Epithelial cell of prostate (primary cell): ENCODE measurements at places on chromosomes 13 and 19.

DNA sequence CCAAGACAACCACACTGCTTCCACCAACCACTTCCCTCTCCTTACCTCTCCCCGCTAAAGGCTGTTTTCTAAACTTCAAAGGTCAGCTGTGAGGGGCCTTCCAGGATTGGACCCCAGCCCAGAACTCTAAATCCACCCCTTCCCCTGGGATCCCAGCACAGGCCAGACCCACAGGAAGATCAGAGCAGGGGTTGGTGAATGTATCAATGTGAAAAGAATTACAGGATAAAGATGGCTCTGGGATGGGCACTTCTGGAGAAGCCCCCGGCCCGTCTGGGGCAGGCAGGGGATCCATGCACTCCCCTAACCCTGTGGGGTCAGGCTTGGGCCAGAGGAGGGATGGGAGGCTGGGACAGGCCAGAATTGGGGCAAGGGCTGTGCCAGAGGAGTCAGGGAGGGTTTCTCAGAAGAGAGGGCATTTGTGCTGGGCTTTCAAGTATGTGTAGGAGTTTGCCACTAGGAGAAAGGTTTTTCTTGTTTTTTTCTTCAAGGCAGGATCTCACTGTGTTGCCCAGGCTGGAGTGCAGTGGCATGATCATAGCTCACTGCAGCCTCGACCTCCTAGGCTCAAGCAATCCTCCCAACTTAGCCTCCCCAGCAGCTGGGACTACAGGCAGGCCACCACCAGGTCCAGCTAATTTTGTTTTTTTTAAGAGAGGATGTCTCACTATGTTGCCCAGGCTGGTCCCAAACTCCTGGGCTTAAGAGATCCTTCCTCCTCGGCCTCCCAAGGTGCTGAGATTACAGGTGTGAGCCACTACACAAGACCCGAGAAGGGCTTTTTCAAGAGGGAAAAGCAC is 1.0 kb upstream of the MEF2B start:
- no peak for DNase-seq

- no peak for DNase-seq
Measured at GRCh38 chr13:99657848-99658260, 156.6 kb downstream of the TM9SF2 start.

DNA sequence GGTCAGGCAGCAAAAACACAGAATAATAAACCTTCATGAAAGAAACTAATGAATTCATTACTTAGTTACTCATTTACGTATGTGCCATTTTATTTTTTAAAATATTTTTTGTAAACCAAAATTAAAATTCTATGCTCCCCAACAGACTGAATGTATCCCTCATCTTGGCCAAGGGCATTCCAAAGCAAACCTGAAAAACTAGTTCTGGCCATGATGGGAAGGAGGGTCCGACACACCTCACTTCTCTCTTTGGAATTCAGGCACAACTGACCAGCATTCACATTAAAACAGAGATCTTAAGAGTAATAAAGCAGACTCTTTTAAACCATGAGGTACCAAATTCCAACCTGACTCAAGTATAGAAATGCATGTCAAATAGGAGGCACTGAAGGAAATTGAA is 1576.9 kb upstream of the SPRY2 start:
- no peak for DNase-seq

GRCh38 chr13:113369881-113370280 is 6.0 kb upstream of the GRTP1 start:
- DNase-seq, result no peak

- no peak for DNase-seq
Measured at GRCh38 chr13:39189778-39190177, 151.5 kb downstream of the NHLRC3 start.

- no peak for DNase-seq
Measured at GRCh38 chr13:67231289-67232000, 1.3 kb upstream of the PCDH9 start.

DNA sequence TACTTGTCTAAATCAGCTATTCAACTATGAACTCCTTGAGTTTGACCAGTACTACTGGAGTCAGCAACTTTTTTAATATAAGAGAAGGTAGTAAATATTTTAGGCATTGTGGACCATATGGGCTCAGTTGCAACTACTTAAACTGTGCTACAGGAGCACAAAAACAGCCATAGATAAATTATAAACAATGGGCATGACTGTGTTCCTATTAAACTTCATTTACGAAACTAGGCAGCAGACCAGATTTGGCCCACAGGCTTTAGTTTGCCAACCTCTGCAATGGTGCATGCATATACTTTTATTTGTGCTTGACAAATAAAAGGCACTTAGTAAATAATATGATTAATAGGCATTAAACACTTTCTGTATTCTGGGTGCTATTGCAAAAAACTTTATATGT is 7.6 kb downstream of the FNDC3A start:
- DNase-seq, result no peak

- no peak for DNase-seq
Measured at GRCh38 chr13:70736622-70737317, 628.5 kb upstream of the KLHL1 start.

GRCh38 chr13:105814902-105815250 is 720.6 kb downstream of the EFNB2 start:
- DNase-seq, result peak; percentile 39

DNA sequence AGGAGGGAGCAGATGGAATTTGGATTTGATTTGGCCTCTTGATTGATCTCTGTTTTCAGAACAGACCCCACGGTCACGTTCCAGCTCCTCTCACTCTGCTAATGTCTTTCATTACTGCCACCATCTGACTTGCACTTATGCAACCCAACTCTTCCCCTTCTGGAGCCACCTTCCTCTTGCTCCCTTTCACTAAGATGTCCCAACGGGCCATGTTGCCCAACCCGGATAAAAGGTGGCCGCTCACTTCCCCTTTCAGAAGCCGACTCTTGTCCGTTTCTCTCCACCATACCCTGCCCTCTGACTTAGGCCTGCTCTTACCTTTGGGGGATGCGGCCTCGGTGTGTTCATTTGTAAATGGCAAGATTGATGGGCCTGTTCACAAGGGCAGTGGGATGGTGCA is 27.4 kb upstream of the CYP4F8 start:
- no peak for DNase-seq

DNA sequence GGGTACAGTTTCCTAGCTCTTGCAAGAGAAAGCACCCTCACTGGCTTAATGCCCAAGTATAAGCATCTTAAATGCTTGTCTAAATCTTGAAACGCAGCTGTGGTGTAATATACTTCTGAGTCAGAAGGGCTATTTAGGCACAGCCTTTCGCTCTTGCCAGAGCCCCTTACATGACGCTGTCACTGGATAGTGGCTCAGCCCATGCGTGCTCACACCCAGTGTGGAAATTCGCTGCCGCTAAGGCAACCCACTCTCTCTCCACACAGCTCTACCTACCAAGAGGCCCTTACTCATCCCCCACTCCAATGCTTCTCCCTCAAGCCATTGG is 24.0 kb downstream of the UQCRFS1 start:
- no peak for DNase-seq

- no peak for DNase-seq
Measured at GRCh38 chr13:87810391-87810801, 139.2 kb downstream of the SLITRK5 start.

- DNase-seq, result no peak
Measured at GRCh38 chr19:53906211-53907192, 2.6 kb upstream of the CACNG7 start.

DNA sequence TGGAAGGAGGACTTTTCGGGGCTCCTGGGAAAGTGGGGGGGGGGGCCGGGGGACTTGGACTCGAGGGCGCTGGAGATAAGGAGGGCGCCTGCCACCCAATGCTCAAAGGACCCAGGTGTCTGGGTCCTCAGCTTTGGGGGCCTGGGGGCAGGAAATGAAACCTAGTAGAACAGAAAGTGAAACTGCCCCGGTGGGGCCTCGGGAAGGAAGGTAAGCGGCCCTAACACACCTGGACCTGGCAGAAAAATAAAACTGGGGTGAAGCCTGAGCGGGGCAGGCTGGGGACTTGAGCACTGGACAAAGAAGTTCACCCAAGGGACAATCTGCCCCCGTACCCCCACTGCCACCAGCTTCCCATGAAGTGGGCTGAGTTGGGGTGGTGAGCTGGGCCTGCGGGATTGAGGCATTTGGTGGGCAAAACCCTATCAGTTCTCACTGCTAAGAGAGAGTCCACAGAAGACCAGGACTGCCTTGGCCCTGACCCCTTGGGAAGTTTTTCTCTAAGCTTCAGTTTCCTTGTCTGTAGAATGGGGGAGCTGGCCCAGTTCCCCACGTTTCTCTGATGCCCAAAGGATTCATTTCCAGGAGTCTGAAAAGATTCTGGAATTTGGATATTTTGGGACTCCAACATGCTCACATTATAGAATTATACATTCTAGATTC is 2.3 kb downstream of the PRKD2 start:
- DNase-seq, result no peak

- DNase-seq, result peak; percentile 14
Measured at GRCh38 chr13:38213314-38213713, 136.3 kb upstream of the UFM1 start.

DNA sequence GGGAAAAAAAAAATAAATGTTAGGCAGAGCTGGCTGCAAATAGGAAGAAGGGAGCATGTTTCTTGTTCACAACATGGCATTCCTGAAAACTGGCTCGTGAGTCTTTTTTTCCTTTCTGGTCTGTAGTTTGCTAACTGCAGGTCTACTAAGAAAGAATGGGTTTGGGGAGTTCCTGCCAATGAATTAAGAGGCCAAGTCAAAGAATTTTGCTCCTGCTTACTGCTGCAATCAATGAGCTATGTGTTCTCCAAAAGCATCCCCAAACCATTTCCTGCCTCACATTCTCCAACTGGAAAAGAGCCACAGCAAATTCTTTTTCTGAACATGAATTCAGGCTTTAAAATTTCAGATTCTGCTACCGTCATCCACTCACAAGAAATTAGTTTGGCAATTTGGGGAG is 88.6 kb downstream of the DCT start:
- no peak for DNase-seq

GRCh38 chr13:96104516-96104915 is 14.6 kb downstream of the HS6ST3 start:
- no peak for DNase-seq

- DNase-seq, result no peak
Measured at GRCh38 chr13:52033039-52033438, 8.5 kb downstream of the UTP14C start.

DNA sequence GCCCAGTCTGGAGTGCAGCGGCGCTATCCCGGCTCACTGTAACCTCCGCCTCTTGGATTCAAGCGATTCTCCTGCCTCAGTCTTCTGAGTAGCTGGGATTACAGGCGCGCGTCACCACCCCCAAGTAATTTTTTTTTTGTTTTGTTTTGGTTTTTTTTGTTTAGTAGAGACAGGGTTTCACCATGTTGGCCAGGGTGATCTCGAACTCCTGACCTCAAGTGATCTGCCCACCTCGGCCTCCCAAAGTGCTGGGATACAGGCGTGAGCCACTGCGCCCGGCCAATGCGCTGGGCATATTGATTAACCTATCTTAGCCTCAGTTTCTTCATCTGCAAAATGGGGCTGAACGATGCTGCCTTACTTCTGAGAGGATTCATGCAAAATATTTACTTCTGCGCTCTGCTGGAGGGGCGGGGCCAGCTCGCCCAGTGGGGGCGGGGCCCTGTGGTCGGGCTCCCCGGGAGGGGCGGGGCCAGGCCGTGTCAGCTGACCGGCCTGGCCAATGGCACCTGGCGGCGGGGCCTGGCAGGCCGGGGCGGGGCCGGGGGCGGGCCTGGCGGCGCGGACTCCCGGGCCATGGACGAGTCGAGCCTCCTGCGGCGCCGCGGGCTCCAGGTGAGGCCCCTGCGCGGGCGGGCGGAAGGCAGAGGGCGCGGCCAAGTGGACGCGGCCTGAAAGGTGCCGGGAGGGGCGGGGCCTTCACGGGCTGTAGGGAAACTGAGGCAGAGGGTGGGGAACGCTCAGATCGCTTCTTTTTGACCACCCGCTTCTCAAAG is at the start of gene MAST3:
TSS of gene MAST3 (plus strand) at position 562 of the 776 bp plus-strand sequence. CDS start at position 577, 15 bp downstream.
- DNase-seq, result no peak

DNA sequence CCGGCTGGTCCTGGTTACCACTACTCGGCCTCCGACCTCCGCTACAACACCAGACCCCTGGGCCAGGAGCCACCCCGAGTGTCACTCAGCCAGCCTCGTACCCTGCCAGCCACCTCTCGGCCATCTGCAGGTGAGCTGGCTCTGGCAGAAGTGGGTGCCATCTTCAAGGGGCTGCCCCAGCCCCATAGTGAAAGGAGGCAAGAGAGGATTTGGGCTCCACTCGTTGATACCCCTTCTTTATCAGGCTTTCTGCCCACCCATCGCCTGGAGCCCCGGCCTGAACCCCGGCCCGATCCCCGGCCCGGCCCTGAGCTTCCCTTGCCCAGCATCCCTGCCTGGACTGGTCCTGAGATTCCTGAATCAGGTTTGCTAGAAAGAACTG is 7.1 kb downstream of the LTBP4 start:
- DNase-seq, result no peak

- DNase-seq, result no peak
Measured at GRCh38 chr19:4575267-4576015, 16.0 kb upstream of the SEMA6B start.

DNA sequence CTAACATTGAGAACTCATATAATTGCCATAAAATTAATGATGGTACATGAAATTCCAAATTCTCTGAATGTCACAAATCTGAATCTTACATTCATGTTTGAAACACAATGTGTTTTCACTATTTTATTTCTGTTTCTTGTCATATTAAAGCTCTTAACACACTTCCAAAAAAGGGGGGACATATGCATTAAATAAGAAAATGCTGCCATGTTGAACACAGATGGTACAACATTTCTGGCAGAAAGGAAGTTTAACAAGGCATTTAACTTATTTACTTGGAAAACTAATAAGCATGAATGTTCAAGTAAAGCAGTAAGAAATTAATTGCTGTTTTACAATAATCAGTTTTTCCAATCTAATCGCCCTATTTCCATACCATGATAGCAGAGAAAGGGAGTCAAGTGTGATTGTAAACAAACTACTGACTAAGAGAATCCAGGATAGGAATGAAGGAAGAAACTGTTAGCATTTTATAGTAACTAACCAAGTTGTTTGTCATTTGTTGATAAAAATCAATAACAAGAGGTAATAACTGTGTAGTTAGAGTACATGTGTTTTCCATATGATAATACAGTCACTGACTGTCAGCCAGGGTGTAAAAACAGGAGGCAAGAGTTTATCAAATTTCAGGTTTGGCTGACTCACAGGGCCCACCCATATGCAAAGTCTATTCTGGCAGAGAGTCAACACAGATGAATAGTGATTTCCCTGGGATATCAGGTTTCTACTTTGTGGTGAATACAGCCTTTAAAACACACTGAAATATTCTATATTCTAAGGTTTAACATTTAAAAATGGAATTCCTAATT is 5.7 kb upstream of the FOXO1 start:
- peak; percentile 36 for DNase-seq

- no peak for DNase-seq
Measured at GRCh38 chr13:64428196-64428595, 2801.9 kb downstream of the PCDH9 start.

- DNase-seq, result peak; percentile 77
Measured at GRCh38 chr19:15529774-15530372, 21.5 kb downstream of the CYP4F22 start.

DNA sequence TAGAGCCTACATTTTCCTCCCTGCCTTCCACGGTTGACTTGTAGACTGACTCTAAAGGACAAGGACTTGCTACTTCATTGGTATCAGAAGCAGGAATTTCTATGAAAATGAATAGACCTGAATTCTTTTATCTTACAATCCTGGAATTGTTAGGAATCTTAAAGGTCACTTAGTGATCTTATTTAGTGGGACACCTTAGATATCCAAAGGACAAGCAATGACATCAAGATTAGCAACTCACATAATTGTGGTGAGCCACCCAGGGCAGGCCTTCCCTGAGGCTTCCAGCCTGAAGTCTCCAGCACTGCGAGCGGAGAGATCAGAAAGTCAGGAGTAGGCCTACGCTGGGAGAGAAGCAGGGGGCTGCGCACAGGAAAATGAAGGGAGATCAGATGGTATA is 37.8 kb downstream of the KLF5 start:
- DNase-seq, result no peak

- DNase-seq, result no peak
Measured at GRCh38 chr13:36395280-36395679, 37.0 kb upstream of the CCNA1 start.
